Esophagus squamous epithelium (tissue), 5 donors: ENCODE measurements at places on chromosomes 7 and 10. TPM values are rescaled to one million over a fixed set of nuclear protein-coding genes. Genes with fewer than 3 reads are reported as not detected.

Gene GIMAP6
- total RNA-seq = 20.3 TPM

Gene PALD1
- 11.3 TPM for total RNA-seq

Gene RBM33
- total RNA-seq = 45.6 TPM

Gene KLLN
- 0.57 TPM for total RNA-seq

Gene UPK3BL2
- total RNA-seq = 18.6 TPM

Gene ZNF3
- total RNA-seq = 12.2 TPM

Gene FGFBP3
- total RNA-seq = not detected

Gene CHST12
- 4.9 TPM for total RNA-seq

Gene LAMB4
- total RNA-seq = 15.3 TPM

Gene ST7
- 12.9 TPM for total RNA-seq

Gene IDI2
- total RNA-seq = not detected

Gene RAB19
- total RNA-seq = 0.57 TPM

Gene CFTR
- total RNA-seq = not detected

Gene TUBB8
- total RNA-seq = not detected

Gene ETV1
- 0.83 TPM for total RNA-seq

Gene PRDX3
- total RNA-seq = 135 TPM

Gene INMT
- 11.0 TPM for total RNA-seq

Gene CYP3A5
- 99.8 TPM for total RNA-seq

Gene SLC37A3
- 20.5 TPM for total RNA-seq

Gene ENTPD1
- 34.5 TPM for total RNA-seq

Gene MMP21
- total RNA-seq = not detected

Gene THSD7A
- 2.5 TPM for total RNA-seq

Gene FIS1
- total RNA-seq = 233 TPM

Gene CYP2C8
- 0.61 TPM for total RNA-seq

Gene HELLS
- 16.8 TPM for total RNA-seq

Gene CYP26C1
- not detected for total RNA-seq

Gene LFNG
- 13.2 TPM for total RNA-seq

Gene RRP12
- total RNA-seq = 14.9 TPM

Gene NPY
- not detected for total RNA-seq

Gene TNS3
- total RNA-seq = 6.6 TPM

Gene SEC61A2
- 5.0 TPM for total RNA-seq

Gene ZDHHC16
- total RNA-seq = 28.6 TPM

Gene A1CF
- not detected for total RNA-seq

Gene IRF5
- 13.4 TPM for total RNA-seq

Gene HSPA14
- total RNA-seq = 21.4 TPM

Gene MEOX2
- total RNA-seq = 1.4 TPM
